A673 (cell line): ENCODE measurements at places on chromosomes 12 and 14. TPM values are rescaled to one million over a fixed set of nuclear protein-coding genes. Genes with fewer than 3 reads are reported as not detected.

DNA sequence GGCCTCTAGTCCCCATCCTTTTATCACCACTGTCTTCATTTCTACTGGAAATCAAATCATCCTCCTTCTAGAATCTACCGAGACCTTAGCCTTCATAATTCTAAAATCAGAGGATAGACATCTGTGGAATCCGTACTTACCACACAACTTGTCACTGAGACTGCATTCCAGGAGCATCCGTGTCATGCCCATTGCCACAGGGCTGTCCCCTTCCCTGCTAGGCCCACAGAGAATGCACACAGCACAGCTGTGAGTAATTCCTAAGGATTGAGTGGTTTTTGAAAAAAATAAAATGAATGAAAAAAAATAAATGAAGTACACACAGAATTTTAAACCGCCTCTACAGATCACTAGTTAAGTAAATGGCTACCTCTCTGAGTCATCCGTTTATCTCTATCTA, 21.0 kb upstream of the MAGOHB start:
- no peak for DNase-seq

DNA sequence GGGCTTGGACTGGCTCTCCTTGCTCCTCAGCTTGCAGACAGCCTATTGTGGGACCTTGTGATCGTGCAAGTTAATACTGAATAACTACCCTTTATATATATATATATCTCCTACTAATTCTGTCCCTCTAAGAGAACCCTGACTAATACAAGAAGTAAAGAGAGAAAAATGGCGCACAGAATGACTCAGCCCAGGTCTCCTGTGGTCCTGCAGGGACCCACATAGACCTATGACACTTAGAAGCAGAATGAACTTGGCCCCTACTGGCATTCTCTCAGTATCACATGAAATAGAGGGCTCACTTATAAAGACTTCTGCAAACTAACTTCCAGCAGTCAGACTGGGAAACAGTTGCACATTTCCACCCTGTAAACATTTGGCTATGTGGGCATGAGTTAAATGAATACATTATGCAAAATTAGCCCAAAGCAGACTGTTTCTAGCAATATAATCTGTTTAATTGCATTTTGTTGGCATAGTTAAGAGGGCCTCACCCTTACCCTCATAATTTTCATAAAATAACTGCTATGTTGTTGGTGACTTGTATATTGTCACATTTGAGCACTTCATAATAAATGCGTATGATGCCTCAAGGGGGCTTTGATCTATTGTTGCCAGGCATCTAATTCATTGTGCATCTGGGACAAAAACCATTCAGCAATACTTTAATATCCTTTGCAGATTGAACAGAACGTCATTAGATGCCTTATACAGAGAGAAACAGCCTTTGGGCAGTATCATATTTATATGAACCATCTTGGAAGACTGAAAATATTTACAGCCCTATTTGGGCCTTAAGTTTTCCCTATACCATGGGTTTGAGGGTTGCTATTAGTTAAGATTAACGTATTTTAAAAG, 349.7 kb upstream of the DIO2 start:
- DNase-seq: no peak

DNA sequence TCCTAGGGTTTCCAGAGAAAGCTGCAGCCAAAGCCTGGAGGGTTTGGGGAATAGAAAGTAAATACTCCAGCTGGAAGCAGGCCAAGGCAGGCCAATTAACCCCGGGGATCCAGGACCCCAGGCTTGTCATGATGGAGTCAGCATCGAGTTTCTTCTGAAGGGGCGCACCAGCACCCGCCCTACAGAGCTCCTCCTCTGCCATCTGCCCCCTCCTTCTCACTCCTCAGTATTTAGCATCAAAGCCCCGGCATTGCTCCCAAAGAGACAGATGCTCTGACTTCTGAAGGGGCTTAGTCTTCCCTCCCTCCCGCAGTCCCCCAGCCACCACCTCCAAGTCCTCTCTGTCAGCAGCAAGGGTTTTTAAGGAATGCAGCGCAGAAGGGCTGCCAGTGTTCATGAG, 285.1 kb upstream of the NOS1 start:
- no peak for DNase-seq

The FERMT2 gene
- 38.3 and 48.0 TPM in 2 replicates for total RNA-seq

The LGR5 gene
- 4.5 and 5.5 TPM in 2 replicates for total RNA-seq

The DPF3 gene
- 15.7 and 17.6 TPM in 2 replicates for total RNA-seq
